Smooth muscle cell of trachea (primary cell): ENCODE measurements at places on chromosomes 5 and 9. TPM values are rescaled to one million over a fixed set of nuclear protein-coding genes. Genes with fewer than 3 reads are reported as not detected.

Gene IL5
- total RNA-seq, result not detected in 2 replicates

Gene PCDHGA11
- 23.0 and 26.9 TPM in 2 replicates for total RNA-seq

Gene MEGF10
- under 0.01 TPM in 1 of 2 replicates, not detected in the other for total RNA-seq

Gene DNAJC18
- total RNA-seq, result 10.9 and 12.4 TPM in 2 replicates

Gene PCDHB3
- total RNA-seq, result 0.29 and 0.50 TPM in 2 replicates

Gene NOXA1
- 0.73 and 1.7 TPM in 2 replicates for total RNA-seq

Gene STRBP
- 3.5 and 5.2 TPM in 2 replicates for total RNA-seq

Gene LHX3
- total RNA-seq, result under 0.01 TPM in 1 of 2 replicates, not detected in the other

Gene CTXN3
- total RNA-seq, result not detected in 2 replicates

Gene C9orf72
- 3.5 and 7.6 TPM in 2 replicates for total RNA-seq

Gene PALM2AKAP2
- 4.4 and 5.1 TPM in 2 replicates for total RNA-seq

Gene GABRA6
- not detected in 2 replicates for total RNA-seq

Gene NMUR2
- total RNA-seq, result not detected in 2 replicates

Gene C9orf40
- total RNA-seq, result 3.3 and 3.8 TPM in 2 replicates

Gene PCDHA11
- 0.29 and 0.50 TPM in 2 replicates for total RNA-seq

Gene GABRA1
- total RNA-seq, result not detected in 2 replicates

Gene ORM2
- not detected in 2 replicates for total RNA-seq

Gene PCDHB7
- total RNA-seq, result under 0.01 and 0.66 TPM in 2 replicates

Gene OR2Y1
- not detected in 2 replicates for total RNA-seq

Gene PLPPR1
- not detected in 2 replicates for total RNA-seq

Gene RPS14
- total RNA-seq, result 1,590 and 3,512 TPM in 2 replicates

Gene INSYN2B
- 5.8 and 14.6 TPM in 2 replicates for total RNA-seq

Gene GRIA1
- under 0.01 and 0.50 TPM in 2 replicates for total RNA-seq

Gene STING1
- 58.9 and 67.6 TPM in 2 replicates for total RNA-seq

Gene ELP1
- 37.7 and 41.6 TPM in 2 replicates for total RNA-seq

Gene C9orf152
- 0.17 TPM in 1 of 2 replicates, not detected in the other for total RNA-seq

Gene FRMPD1
- total RNA-seq, result not detected in 2 replicates

Gene PGM5
- total RNA-seq, result 88.8 and 110 TPM in 2 replicates

Gene PRR7
- total RNA-seq, result 2.9 and 12.4 TPM in 2 replicates

Gene GBGT1
- 3.1 and 5.6 TPM in 2 replicates for total RNA-seq

Gene NSG2
- total RNA-seq, result not detected in 2 replicates
